ENCODE measurements at places on chromosomes 13 and 19.
A peak's percentile ranks its signal among the peaks of the same experiment; 100 is the strongest.

DNA sequence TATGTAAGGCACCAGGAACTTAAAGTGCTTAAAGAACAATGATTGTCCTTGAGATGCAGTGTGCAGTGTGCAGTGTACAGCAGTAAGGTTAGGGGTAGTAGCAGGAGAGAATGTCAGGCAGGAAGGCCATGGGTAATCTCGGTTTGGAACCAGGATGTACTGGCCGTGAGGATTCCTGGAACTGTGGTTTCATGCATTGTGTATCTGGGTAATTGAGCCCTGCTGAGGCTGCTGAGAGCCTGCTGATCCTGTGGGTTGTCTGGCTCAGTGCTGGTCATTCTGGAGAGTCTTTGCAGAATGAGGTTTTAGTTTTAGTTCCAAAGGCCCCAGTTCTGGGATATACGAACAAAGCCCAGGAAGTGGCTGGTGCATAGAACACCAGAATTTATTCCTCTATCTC, 71.0 kb downstream of the ZNF568 start:
- no peak for DNase-seq

GRCh38 chr13:43785650-43786471, 911 bp downstream of the ENOX1 start:
- DNase-seq: peak; percentile 90

DNA sequence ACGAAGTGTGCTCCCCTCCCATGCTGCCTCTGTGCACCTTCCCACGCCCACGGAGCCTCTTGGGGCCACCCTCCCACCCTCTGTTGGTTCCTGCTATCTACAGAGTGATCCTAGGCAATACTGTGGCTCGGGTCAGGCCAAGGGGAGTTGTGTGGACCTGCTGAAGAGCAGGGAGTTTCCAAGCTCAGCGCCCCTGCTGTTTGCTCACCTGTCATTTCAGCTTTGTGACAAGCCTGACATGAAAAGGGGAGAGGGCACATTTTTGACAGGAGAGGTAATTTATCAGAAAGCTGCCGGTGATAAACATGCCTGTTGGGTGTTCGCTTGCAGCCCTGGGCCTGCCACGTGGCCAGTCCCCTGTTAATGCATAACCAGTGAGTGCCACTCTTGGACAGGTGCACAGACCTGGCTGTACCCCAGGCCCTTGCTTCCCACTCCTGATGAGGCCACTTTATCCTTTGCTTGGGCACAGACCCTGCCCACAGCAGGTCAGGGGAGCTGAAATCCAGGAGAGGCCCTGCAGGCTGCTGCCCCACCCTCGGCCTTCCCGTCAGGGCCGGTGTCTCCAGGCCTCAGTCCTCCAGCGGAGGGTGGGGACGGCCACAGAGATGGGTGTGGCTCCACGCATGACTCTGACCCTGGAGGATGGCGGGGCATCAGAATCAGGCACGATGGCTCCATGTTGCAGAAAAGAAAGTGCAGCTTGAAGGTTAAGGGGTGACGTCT, 201.5 kb upstream of the GPR12 start:
- no peak for DNase-seq

DNA sequence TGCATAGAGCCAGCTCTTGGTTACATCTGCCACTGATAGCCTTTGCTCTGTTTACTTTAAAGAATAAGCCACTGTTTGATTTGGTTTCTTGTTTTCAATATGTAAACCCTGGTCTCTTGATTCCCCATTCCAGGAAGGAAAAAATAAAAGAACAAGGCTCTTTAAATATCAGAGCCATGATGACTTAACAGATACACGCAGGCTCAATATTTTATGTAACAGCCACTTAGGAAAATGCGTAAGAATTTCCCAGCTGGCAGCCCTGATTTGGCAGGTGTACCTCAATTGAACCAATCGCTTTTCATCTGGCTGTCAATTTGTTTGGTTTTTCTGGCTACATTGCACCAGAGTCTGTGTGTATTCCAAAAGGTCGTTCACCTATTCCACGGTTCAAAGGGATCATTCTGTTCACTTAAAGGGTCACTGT, 65.6 kb downstream of the IRS2 start:
- no peak for DNase-seq

- DNase-seq: no peak
Measured at GRCh38 chr19:40785526-40785925, 7.5 kb downstream of the RAB4B start.

GRCh38 chr13:96381681-96382080, 291.8 kb downstream of the HS6ST3 start:
- DNase-seq: no peak

- DNase-seq: no peak
Measured at GRCh38 chr13:80664950-80665349, 324.0 kb upstream of the SPRY2 start.

GRCh38 chr19:892243-892893, 619 bp downstream of the MED16 start:
- peak; percentile 30 for DNase-seq

- DNase-seq: peak; percentile 53
Measured at GRCh38 chr13:71867131-71867814, at the start of gene DACH1. Gene DACH1 (minus strand): TSS chr13:71867204.

DNA sequence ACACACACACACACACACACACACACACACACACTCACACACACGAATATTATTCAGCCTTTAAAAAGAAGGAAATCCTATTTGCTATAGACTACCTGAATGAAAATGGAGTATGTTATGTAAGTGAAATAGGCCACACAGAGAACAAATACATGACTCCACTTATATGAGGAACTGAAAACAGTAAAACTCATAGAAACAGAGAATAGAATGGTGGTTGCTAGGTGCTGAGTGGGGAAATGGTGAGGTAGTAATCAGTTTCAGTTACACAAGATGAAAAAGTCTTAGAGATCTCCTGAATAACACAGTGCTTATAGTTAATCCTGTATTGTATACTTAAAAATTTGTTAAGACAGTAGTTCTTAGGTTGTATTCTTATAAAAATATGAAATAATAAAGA, 8.2 kb downstream of the ZNF677 start:
- no peak for DNase-seq

GRCh38 chr13:94825507-94825906, 113.2 kb upstream of the SOX21 start:
- peak; percentile 26 for DNase-seq

DNA sequence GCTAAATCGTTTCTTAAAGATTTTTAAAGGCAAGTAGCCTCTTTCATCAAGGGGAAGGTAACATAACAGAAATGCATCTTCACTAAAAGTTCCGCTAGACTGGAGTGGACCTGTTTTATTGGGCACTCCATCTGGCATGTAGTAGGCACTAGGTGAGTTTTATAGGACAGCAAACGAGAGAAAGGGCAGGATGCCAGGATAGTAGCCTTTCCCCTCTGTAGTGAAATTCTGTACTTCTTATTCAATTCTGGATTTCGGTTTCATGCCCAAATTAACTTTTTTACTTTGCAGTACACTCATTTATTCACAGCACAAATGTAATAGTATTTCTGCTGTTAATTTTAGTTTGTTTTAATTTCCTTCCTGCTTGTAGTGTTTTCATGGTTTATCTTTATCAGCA, 45.2 kb downstream of the GPR180 start:
- no peak for DNase-seq

DNA sequence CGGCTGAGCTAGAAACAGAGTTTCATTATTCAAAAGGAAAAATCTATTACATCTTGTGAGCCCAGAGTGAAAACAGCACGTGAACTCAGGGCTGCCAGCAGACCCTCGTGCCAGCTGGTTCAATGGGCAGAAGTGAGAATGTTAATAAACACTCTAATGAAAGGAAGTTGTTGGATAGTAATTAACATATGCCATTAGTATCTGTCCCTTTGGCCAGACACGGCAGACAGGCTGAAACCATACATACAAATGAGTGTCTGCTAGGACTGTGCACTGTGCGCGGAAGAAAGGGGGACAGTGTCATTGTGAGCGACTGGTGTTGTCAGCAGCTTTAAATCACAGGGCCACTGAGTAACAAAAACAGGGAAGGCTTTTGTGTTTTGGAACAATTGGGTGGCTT, 121.9 kb upstream of the TSC22D1 start:
- no peak for DNase-seq
